Left ventricle myocardium superior (tissue), 1 donor: ENCODE measurements at places on chromosomes 12 and 14.

GRCh38 chr12:98516111-98516873, 902 bp downstream of the TMPO start:
- DNase-seq, result peak; percentile 67

- DNase-seq, result no peak
These were observed 16.9 kb downstream of the RPS29 start for GRCh38 chr14:49569281-49569680.

- no peak for DNase-seq
These were observed 203.6 kb downstream of the EFCAB11 start for GRCh38 chr14:89750908-89751392.

DNA sequence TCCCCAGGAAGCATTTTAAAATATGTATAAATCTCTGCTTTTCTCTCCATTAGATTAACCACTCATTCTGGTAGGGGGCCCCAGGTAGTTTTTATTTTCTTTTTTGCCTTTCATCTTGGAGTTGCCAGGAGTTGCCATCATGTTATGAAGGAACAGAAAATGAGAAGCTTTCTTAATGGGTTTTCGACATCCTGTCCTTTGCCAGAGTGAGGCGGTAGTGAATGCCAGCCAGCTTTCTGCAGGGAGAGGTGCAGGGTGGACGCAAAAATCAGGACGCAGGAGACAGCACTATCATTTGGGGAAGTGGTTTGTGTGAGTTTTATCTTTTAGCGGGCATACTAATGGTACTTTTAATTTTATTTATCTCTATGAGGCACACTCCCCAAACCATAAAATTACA, 1.7 kb downstream of the RASSF8 start:
- peak; percentile 50 for DNase-seq

- no peak for DNase-seq
These were observed 64.7 kb downstream of the IPO8 start for GRCh38 chr12:30630979-30631285.

GRCh38 chr14:51783765-51784164, 76.6 kb upstream of the GNG2 start:
- DNase-seq, result no peak

GRCh38 chr14:99041820-99042174, 230.2 kb downstream of the BCL11B start:
- no peak for DNase-seq

DNA sequence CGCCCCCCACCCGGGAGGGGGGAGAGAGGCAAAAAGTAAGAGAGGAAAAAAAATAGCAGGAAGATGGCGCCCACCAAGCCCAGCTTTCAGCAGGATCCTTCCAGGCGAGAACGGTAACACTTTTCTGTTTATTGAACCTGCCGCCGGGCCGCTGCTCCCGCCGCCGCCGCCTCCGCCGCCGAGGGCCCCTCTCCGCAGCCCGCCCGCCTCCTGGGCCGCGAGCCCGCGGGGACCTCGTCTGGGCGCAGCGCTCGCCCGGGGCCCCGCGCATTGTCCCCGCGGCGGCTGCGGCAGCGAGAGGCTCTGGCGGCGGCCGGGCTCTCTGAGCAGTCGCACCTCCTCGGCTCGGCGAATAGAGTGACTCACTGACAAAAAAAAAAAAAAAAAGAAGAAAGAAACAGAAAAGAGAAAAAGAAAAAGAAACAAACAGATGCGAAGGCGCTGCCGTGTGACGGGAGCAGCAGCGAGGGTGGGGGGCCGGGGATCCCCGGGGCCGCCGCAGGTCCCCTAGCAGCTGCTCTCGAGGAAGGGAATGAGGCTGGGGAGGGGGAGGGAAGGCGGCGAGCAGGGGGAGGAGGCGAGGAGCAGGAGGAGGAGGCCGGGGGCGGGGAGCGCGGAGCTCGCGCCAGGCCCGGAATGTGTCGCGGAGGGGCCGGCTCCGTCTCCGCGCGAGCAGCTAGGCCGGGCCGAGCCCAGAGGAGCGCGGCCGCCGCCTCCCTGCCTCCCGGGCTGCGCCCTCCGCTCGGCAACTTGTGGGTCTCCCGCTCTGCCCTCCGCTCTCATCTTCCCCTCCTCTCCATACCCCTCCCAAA, 781 bp downstream of the NPAS3 start:
- peak; percentile 89 for DNase-seq

DNA sequence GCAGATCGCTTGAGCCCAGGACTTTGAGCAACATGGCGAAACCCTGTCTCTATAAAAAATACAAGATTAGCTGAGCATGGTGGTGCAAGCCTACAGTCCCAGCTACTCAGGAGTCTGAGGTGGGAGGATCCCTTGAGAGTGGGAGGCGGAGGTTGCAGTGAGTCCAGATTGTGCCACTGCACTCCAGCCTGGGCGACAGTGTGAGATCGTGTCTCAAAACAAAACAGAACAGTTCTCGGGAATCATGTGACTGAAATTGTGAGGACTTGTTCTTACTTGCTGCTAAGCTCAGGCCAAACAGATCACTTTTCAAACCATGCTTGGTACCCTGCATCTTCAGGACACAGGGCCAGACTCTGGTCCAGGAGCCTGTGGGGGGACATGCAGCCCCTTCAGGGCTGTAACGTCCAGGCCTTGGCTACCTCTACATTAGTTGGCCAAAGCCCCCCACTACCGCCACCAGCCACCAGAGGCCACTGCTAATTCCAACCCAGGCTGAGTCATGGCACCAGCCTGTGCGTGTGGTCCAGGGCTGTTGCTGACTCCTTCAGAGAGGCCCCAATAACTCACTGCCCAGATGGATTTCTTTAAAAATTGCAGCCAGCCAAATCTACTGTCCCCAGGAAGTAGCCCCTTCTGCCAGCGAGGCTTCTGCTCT, 33.4 kb upstream of the SYNDIG1L start:
- peak; percentile 38 for DNase-seq

DNA sequence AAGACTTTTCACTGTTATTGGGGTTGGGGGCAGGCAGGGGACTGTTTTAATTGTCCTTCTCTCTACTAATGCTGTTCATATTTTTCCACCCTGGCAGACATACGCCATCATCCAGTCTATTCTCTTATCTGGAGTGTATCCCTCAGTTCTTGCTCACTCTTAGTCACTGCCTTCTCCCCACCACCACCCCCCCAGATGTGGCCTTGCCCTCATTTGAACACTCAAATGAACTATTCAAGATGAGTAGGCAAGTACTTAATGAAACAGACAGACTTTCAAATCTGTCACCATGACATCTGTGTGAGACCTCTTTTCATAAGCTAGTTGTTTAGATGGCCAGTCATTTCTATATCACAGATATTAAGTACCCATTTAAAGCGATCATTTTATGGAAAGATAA, 10.1 kb downstream of the NUDT4 start:
- no peak for DNase-seq

DNA sequence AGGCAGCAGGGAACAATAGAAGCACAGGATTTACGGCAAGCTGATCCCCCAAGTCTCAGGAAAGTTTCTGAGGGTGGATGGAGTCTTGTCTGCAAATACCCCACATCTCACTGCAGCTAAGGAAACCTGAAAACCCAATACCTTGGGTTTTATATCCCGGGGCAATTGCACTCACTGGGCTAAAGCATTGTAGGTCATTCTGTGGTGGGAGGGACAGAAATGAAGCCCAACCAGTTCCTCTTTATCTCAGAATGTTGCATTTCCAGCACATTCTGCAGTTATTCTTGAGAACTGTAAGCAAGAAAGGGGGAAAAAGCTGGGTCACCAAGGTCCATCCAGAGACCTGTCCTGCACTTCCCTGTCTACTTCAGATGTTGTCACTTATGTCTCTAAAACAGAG, 39.8 kb downstream of the C12orf42 start:
- DNase-seq, result no peak

GRCh38 chr12:95445884-95446505, 28.0 kb upstream of the METAP2 start:
- no peak for DNase-seq

GRCh38 chr14:61608245-61609165, 86.8 kb upstream of the HIF1A start:
- no peak for DNase-seq
